Pulmonary artery endothelial cell (primary cell): ENCODE measurements at places on chromosomes 16 and 17.

DNA sequence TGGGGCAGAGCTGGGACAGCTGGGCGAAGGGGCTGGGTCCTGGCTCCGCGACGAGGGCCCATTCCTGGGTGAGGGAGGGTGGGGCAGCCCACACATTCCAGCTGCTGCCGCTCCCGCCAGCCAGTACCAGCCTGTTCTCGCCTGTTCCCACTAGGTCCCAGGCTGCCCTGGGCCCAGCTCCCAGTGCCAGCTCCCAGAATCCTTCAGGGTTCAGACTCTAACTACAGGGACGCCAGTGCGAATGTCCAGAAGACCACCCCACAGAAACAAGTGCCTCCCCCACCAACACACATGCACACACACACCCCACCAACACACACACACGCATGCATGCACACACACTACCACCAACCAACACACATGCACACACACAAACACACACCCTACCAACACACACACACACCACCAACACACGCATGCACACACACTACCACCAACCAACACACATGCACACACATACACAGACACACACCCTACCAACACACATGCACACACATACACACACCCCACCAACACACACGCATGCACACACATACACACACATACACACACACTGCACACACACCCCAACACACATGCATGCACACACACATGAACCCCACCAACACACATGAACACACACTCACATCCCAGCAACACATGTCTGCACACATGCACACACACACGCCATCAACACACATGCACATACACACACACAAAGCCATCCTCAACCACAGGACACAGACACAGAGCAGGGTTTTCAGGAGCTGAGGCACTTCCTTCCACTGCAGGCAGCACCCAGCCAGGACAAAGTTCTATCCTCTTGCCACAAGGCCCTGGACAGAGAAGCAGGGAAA, 27.5 kb upstream of the KRT17 start:
- DNase-seq = no peak

DNA sequence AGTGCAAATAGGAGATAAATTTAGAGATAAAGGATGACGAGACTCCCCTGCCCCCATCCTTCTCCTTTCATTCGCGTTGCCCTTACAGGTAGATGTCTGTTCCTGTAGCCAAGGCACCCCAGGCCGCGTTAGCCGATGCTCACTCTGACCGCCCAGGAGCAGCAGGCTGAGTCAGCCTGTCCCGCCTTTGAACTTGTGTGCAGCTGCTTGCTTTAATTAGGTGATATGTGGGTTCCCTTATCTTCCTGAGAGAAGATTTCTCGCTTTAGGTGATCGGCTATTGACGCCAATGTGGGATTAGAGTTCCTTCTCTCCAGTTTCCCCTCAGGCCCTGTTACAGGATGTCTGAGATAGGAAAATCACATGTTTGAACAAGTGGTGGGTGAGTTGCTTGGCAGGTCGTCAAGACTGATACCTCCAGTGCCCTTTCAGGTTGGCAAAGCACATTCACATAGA, 119.5 kb downstream of the MSI2 start:
- no peak for DNase-seq

DNA sequence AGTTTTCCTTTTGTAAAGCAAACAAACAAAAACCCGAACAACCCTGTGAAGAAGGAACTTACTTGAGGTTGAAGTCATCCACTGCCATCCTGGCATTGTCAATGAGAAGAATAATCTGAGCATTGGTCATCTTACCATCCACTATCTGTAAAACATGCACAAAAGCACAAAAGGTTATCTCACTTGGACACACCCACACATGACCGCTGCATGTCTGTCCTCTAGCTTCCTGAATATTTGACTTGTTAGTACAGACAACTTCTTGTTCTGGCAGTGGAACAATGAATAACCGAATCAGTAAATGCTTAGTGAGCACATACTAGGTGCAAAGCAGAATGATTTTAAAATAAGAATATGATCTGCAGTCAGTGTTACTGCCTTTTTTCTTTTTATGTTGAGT, 6.1 kb downstream of the KRT23 start:
- no peak for DNase-seq

GRCh38 chr16:1993731-1994131, 4.0 kb downstream of the SYNGR3 start:
- DNase-seq = no peak

GRCh38 chr16:53457670-53458069, 23.4 kb downstream of the RBL2 start:
- no peak for DNase-seq

DNA sequence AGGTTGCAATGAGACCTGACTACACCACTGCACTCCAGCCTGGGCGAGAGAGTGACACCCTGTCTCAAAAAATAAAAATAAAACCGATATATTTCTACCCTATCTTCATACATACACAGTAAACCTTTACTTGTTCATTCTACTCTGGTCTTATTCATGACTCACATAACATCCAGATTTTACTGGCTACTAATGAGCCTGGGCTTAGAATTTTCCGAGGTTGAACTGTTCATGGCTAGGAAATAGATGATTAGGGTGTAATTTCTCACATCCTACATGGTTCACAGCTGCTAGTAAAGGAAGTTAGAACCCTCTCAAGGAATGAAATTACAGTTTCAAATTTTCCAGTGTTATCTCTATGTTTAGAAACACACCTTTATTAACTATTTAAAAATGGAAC, 14.7 kb downstream of the GSPT1 start:
- no peak for DNase-seq

DNA sequence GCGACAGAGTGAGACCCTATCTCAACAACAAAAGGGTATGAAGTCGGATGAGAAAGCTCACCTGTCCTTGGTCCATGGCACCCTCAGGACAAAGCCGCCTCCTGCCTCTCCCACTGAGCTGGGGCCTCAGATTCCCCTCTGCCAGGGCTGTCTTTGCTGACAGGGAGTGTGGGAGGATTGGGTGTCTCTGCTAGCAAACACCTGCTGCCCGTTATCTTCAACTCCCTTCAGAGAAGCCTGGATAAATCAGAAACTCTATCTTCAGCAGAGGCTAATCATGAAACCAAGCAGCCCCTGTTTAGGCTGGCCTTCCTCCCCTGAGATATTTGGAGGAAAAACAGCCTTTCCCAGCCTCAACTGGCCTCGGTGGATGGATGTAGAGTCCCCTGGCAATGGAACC, 36.3 kb upstream of the CDH1 start:
- DNase-seq = no peak

DNA sequence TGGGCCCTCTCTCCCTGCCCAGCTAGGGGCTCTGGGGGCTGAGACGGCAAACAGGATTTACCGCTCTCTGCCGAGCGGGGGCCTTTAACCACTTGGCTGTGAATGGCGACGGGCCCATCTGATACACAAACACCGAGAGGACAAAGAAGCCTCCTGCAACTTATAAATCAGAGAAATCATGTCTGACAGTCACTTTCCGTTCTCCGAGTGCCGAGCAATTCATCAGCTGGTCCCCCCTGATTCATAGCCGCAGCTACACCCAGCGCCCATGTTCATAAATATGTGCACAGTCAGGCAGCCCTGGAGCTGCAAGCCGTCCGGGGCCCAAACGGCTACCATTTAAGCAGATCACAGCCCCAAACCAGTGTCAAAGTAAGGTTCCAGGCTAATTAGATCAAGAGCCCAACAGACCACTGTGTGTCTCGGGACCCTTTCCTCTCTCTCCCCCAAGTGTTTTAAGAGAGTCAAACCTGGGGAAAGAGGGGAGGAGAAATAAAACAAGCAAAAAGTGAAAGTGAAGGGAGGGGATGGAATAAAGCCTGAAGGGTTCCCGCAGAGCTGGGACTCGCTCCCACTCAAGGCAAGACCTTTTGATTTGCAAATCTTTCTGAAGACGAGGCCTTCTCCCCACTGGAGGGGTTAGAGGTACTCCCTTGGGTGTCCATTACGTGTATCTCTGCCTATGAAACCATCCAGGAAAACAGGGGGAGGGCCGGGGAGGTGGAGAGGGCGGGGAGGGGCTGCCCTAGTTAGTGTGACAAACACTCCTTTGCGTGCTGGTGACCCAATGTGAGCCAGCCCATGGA, 154.7 kb downstream of the C16orf78 start:
- DNase-seq = no peak

DNA sequence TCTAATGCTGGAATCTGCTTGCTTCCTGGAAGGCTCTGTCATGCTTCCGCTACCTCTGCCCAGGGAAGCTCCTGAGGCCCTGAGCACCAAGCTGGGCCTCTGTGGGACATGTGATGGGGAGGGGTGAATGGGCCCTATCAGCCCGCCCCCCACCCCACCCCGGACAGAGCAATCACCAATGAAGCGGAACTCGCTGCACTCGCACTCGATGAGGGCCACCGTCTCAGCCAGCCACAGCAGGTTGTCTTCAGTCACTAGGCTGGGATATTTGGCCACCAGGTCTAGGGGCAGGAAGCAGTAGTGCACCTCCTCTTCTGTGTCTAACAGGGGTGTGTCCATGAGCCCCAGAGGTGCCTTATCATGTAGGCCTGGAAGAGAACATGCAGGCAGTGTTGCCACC, 23.6 kb downstream of the KCTD19 start:
- DNase-seq = no peak

DNA sequence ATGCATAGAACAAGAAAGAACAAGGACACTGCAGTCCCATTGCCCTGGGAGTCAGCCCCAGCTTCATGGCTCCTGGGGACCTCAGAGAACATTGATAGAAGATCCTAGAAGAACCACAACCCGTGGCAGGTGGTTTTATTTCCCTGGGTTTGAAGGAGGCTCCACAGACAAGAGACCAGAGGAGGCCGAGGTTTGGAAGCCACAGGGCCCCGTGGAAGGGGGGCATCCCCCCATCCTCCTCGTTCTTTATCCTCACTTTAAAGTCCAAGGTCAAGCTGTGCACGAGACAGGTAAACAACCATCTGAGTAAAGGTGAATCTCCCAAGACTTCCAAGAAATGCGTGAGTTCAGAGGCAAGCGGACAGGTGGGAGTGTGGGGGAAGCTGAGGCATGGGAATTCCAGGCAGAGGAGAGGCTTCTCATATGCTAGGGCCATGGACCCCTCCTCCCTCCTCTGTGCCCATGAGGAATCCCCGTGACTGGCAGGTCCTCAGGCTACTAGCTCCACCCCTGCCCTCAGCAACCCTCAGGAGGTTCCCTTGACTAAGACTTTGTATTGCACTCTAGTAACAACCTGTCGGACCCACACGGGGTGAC, 849 bp upstream of the SULT1A1 start:
- DNase-seq = no peak

- no peak for DNase-seq
Measured at GRCh38 chr16:19389246-19389645, 28.4 kb upstream of the TMC5 start.

DNA sequence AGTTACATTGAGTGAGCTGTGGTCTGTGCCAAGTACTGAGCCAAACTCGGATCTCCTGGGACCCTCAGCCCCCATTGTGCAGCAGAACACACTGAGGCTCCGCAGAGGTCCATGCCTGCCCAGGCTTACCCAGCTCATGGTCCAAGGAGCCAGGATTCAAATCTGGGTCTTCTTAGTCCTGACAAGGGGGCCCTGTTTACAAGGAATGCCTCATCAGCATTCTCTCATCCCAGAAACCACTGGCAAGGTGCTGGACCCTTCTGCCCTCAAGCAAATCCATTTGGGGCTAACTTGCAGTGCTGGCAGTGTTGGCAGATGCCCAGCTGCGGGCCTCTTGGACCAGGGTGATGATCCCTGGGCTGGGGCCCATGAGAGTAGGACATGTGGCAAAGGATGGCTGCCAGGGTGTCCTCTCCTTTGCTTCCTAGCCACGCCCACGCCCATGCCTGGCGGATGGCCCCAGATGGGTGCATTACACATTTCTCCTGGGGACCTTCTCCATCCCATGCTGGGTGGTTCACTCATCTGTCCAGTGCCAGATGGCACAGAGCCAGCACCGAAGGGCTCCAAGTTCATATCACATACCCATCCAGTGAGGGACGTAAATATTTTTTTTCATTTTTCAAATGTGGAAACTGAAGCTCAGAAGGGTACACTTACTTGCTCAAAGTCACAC, 117.7 kb downstream of the CMIP start:
- DNase-seq = no peak

DNA sequence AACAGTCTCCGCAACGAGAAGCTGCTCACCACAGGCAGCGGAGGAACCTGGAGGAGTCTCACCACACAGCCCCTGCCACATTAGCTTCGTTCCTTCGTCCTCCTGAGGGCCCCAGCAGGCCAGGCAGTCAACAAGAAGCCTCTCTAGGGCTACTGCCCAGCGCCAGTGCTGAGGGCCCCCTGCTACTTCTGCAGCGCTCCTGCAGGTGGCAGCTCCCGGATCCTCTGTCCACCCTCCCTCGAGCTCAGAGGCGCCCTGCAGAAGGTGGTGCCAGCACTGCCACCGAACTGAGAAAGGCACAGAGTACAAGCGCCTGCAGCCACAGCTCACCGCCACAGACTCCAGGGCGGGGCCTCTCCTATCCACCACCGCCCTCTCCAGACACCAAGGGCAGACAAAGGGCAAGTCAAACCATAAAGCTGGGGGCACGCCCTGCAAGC, 27.3 kb downstream of the KDM8 start:
- no peak for DNase-seq

- no peak for DNase-seq
Measured at GRCh38 chr16:85541181-85541580, 71.9 kb upstream of the GSE1 start.

DNA sequence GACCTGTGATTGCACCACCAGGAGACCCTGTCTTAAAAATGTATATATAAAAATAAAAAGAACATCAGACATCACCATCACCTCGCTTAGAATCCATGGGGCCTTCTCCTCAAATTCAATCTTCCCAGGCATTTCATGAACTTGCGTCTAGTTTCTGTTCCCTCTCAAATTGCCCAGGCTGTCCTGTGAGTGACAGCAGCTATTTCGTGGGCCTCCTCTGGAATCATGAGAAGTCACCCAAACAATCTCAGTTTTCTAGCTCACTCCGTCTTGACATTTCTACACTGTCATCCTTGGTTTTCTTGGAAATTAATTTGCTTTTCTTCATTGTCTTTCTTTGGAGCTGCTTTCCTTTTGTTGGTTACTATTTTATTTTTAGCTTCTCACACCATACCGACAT, 7.3 kb downstream of the SLC52A1 start:
- DNase-seq = no peak

DNA sequence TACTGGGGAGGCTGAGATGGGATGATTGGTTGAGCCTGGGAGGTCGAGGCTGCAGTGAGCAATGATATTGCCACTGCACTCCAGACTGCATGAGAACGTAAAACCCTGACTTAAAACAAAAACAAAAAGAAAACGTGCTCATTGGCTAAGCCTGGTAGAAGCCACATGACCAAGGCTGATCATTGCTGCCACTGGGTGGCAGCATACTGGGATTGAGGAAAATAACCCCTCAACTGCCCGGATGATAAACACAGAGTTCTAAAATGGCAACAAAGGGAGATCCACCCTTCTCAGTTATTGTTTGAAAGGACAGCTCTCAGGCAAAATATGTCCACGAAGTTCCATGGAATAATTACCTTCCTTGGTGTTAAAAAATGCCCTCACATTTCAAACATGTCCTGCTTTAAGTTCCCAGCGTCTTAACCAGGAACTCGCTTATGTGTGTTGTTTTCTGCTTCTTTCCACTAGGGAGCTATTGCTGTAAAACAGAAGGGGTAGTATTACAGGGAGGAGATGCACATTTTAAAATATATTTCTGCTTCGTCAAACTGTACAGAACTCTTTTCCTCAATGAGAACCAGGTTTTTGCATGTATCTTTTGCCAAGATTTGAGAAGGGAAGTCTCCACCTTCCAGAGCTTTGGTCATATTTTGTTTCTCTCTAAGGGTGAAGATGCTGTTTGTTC, 675.3 kb downstream of the MAF start:
- DNase-seq = no peak
